ENCODE measurements at places on chromosomes 11 and 22.

- DNase-seq: no peak
Measured at GRCh38 chr11:115869780-115870431, 365.7 kb upstream of the CADM1 start.

- no peak for DNase-seq
Measured at GRCh38 chr11:121095561-121095960, 5.5 kb upstream of the TECTA start.

- no peak for DNase-seq
Measured at GRCh38 chr11:127454856-127455255, 454.3 kb upstream of the KIRREL3 start.

GRCh38 chr11:116275635-116276034 lies 497.2 kb downstream of the BUD13 start:
- no peak for DNase-seq

GRCh38 chr22:47172771-47173534 lies 410.5 kb downstream of the TBC1D22A start:
- no peak for DNase-seq

DNA sequence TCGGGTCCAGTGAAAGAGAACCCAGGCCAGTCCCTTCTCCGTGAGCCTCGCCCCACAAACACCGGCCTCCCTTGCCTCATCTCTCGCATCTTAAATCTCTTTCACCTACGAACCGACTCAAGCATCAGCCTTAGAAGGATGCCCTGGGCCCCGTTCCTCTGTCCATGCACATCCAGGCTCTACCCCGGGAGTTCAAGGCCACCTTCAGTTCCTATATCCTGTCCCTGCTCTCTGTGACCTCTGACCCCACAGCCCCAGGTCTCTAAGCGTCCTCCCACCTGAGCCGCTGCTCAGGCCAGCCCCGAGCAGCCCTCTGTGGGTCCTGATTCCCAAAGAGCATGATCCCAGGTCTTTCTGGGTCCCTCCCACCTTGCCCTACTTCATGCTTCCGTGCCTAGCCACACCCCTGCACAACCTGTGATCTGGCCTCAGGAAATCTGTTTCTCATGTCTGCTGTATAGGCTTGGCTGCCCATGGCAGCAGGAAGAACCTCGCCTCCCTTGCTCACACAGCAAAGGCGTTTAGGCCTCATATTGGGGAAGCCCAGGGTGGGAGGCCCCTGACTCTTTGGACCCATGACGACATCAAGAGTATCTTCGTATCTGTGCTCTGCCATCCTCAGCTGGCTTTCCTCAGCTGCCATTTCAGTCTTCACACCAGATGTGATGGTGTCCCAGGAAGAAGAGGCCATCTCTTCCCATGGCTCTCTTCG lies 77.5 kb upstream of the SEPTIN5 start:
- DNase-seq: no peak

DNA sequence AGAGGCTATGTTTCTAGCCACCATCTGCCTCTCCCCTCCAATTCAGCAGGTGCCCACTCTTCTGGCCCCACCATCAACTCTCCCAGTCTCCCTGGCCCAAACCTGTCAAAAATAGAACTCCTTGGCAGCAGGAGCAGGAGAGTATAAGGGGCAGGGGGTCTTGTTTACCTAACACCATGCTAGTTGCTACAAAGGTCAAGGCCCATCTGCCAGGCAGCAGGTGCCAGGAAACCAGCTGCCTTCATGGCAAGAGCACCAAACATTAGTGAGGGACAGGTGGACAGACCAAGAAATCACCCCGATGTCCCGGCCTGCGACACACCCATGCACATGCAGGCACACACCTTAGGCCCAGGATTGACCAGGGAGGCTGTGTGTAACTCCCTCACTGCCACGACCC lies 387.9 kb downstream of the BUD13 start:
- no peak for DNase-seq

DNA sequence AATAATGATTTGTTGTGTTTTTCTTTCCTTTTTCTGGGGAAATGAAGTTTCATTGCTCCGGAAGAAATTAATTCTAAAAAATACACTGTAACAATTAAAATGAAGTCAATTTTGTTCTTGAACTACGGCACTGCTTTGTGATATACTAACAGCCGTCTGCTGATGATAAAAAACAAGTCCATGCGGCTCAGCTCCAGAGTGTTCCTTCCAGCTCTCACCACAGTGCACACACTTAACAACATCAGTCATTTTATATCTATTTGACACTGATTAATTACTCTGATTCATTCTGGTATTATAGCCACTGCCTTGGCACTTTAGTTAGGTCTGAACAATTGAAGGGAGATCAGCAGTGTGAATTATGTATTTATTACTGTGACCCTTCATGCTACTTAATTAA lies 97.4 kb upstream of the SLC6A5 start:
- no peak for DNase-seq

DNA sequence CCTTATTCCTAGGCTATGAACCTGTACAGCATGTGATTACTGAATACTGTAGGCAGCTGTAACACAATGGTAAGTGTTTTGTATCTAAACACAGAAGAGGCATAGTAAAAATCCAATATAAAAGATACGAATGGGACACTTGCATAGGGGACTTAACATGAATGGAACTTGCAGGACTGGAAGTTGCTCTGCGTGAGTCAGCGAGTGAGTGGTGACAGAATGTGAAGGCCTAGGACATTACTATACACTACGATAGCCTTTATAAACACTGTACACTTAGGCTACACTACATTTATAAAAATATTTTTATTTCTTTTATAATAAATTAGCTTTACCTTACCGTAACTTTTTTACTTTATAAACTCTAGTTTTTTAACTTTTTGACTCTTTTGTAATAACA lies 81.1 kb downstream of the PGR start:
- DNase-seq: no peak

DNA sequence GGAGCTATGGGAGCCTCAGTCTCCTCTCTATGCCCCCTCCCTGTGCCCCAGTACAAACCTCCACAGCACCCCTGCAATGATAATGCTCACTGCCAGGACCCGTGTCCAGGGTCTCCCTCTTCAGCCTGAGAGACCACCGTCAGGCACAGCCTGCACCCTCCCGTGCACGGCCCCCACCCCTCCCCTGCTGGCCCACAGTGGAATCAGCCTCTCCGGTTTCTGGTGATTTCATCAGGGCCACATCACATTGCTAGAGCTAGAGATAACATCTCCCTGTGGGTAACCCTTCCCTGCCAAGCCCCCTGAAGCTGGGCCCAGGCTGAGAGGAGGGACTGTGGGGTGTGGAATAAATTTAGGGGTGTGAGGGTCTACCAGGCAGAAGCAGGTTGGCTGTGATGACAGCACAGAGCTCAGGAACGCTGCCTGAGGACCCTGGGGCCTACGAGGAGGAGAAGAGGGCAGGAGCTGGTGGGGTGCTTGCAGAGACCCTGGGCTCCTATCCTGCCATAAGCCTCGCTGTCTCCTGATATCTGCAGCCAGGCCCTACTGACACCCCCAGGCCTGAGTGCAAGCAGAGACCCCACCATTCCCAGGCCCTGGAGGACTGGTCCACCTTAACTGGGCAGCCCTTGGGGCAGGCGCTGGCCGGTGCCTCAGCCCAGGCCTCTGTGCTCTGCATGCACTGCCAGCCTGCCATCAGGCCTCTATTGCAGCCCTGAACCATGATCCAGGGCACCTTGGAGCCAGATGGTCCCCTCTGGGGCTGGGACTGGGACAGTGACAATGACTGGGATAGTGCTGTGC lies at the start of gene KLHDC7B:
KLHDC7B (plus strand) TSS at position 378 of the 804 bp plus-strand sequence; CDS start at position 723, 345 bp downstream.
- DNase-seq: peak; percentile 30

GRCh38 chr11:102121329-102121728 lies 11.1 kb downstream of the YAP1 start:
- no peak for DNase-seq

DNA sequence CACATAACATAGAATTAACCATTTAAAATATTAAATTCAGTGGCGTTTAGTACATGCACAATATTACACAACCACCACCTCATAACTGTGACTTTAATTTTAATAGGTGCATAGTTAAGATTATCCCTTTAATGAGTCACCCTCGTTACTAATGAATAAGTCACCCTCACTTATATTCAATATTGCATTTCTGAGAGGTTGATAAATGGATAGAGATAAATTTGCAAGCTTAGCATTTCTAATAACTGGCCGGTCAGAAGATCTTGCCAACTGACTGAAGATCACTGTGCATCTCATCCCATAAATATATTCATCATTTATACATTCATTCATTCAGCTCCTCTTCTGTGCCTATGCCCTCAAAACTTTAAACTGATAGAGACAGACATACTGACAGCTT lies 243.7 kb downstream of the TTC28 start:
- no peak for DNase-seq

DNA sequence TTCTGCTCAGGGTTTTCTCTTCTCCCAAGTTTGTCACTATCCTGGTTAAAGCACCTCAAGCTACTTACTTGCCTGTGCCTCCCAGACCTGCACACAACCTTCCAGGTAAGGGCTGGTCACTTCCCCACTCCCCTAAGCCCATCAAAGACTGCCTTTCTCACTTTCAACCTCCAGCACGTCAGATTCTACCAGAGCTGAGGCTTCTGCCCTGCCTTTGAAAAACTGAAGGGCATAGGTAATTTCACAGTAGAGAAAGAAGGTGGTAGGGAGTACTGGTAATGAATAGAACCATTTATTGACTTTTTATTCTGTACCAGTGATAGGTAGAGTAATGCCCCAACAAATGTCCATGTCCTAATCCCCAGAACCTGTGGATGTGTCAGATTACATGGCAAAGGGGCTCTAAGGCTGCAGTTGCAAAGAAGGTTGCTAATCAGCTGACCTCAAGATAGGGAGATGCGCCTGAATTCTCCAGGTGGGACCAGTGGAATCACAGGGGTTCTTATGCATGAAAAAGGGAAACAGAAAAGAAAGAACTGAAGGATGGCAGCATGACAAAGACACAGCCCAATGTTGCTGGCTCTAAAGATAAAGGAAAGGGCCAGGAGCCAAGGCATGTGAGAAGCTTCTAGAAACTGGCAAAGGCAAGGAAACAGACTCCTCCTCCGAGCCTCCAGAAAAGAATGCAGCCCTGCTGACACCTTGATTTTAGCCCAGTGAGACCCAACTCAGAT lies 89.0 kb downstream of the SLC1A2 start:
- peak; percentile 29 for DNase-seq

DNA sequence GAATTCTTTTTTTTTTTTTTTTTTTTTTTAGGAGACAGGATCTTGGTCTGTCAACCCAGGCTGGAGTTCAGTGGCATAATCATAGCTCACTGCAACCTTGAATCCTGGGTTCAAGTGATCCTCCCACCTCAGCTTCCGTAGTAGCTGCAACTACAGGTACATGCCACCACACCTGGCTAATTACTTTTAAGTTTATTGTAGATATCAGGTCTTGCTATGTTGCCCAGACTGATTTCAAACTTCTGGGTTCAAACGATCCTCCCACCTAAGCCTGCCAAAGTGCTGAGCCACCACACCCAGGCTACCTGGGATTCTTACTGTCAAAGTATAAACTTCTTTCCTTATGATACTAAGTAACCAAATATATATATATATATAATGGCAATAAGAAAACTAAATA lies 50.9 kb upstream of the CHRNA10 start:
- DNase-seq: no peak

DNA sequence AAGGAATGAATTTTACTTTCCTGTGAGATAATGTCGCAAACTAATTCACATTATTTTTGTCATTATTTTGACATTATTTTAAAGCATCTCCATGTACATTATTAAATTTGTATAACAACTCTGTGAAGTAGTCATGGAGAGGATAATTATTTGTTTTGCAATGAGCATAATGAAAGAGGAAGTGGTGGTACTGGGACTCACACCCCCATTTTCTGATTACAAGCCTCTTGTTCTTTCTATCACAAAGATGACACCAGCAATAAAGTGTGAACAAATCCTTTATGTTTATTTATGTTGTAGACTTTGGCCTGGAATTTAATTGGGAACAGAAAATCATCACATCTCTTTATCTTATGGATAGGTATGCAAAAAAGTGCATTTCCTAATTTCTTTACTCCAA lies 522.6 kb downstream of the TMEM135 start:
- DNase-seq: no peak

DNA sequence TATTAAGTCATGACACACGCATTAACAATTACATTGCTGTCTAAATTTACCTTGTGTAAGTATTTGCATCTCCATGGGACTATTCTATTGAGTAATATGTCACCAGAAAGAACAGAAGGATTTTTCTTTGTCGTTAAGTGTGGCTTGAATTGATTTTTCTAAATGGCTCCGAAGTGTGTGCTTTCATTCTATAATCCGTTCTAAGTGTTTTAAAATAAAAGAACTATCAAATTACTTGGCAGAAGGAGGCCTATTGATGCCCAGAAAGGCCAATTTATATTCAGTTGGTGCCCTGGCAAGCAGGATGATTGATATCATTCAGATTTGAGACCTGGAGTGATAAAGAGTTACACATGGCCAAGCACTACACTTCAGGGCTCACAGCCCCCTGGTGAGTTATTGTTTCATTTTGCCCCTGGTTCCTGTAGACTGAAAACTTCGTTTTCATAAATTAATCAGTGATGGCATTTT lies 538.9 kb upstream of the ANO5 start:
- DNase-seq: no peak

- no peak for DNase-seq
Measured at GRCh38 chr11:57377107-57377506, 3.8 kb downstream of the PRG3 start.

GRCh38 chr11:33329705-33330329 lies 72.6 kb downstream of the HIPK3 start:
- peak; percentile 63 for DNase-seq

GRCh38 chr11:10617551-10617950 lies 49.1 kb upstream of the LYVE1 start:
- no peak for DNase-seq

DNA sequence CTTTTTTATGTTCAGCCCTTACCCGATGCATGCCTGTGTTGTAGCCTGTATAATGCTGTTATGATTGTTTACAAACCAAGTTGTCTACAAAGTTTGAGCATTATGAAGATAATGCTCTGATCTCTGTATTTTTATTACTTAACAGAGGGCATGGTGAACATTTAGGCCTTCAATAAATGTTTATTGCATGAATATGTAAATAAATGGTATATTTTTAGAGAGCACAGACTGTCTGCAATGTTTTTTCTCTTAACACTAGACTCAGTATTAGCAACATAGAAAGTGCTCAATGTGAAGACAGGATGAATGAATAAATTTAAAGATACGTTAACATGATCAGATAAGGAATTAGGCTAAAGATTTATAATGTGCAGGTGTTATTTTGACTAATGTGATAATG lies 130.9 kb downstream of the UVRAG start:
- no peak for DNase-seq

GRCh38 chr11:122822241-122822640 lies 16.1 kb upstream of the CRTAM start:
- no peak for DNase-seq

DNA sequence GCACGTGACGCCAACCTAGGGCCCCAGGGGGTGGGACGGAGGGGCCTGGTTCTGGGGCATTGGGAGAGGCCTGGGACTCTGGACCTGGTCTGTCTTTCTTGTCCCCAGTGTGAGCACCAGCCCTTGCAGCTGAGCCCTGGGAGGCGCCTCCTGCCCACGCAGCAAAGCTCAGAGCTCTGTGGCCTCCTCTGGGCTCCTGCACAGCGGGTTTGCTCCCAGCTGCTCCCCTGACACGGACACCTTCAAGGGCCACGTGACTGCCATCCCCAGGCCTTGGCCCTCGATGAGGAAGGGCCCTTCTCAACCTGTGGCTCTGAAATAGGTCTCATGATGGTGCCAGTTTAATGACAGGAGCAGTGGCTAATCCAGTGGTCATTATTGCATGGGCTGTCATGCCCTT lies 31.5 kb upstream of the CCDC188 start:
- DNase-seq: no peak
